ENCODE measurements at places on chromosomes 6 and 20.

DNA sequence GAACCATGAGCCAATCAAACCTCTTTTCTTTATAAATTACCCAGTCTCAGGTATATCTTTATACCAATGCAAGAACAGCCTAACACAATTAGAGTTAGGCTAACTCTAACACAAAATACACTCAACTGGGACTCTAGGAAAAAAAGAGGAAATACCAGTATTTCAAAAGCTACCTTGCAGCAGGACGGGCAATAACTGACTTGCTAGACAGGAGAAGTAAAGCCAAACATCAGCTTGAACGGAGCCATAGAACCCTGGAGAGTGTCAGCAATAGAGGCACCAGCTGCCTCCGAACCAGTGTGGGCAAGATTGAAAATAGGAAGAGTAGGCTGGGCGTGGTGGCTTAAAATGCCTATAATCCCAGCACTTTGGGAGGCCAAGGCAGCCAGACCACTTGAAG lies 162.0 kb upstream of the SOX4 start:
- DNase-seq = no peak

GRCh38 chr6:39407446-39407993 lies 85.0 kb upstream of the KCNK16 start:
- no peak for DNase-seq

DNA sequence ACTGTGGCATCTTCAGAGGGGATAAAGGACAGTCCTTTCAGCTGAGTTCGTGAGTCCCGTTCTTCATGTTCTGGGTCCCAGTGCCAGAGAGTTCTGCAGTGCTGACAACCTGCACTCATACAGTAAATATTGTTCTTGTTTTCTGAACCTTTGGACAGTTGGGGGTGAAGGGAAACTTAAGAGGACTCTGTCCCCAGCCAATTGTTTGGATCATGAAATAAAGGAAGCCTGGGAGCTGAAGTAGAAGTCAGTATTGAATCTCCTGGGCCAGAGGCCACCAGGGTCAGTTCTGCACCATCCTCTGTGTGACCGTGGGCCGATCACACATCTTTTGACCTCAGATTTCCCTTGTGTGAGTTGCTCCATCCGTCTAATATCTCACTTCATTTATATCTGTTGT lies 3.2 kb downstream of the SLC2A12 start:
- DNase-seq = no peak

DNA sequence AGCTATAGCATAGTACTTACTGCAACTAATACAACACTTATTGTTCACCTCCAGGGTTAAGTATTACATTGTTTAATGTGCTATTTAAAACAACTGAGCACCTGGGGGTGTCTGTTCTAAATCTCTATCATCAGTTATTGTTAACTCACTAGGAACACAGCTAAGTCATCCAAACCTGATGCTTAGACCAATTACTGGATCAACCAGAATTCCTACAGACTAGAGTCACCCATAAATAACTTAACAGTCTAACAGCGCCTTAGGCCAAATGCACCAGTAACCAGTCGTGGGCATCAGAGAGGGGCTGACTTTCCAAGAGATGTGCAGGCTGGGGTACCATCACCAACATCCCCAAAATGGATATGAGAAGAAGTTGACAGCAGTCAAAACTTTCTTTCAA lies 110.7 kb downstream of the ADTRP start:
- DNase-seq = no peak

GRCh38 chr20:11248687-11249638 lies 575.2 kb upstream of the JAG1 start:
- DNase-seq = no peak

- DNase-seq = no peak
Measured at GRCh38 chr6:118932421-118932820, 2.5 kb downstream of the MCM9 start.

DNA sequence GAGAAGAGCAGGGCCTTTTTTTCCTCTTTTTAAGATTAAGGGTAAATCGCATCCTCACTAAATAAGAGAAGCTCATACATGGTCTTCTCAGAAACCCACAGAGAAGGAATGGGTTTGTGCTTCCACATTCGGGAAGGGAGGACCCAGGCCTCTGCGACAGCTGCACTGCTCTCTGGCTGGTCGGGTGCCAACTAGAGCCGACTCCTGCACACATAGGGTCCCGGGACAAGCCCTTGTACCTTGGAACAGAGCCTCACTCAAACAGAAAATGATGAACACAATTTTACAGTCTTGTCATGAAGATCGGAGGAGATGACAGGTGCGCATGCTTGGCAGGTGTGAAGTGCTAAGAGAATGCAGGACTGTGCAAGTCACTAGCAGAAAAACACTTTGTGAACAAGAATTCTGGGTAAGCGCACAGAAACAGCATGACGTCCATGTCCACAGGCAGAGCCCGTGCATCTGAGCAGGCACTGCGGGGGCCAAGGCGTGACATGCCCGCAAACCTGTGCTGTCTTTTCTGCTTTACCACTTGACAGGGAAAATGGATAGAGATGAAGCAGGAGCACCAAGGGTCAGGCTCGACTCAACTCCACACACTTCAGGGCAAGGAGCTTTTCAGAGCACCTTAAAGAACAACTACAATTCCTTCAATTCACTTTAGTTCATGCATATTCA lies 101.0 kb upstream of the MPC1 start:
- DNase-seq = no peak

GRCh38 chr6:23269436-23269835 lies 700.1 kb downstream of the HDGFL1 start:
- DNase-seq = no peak

DNA sequence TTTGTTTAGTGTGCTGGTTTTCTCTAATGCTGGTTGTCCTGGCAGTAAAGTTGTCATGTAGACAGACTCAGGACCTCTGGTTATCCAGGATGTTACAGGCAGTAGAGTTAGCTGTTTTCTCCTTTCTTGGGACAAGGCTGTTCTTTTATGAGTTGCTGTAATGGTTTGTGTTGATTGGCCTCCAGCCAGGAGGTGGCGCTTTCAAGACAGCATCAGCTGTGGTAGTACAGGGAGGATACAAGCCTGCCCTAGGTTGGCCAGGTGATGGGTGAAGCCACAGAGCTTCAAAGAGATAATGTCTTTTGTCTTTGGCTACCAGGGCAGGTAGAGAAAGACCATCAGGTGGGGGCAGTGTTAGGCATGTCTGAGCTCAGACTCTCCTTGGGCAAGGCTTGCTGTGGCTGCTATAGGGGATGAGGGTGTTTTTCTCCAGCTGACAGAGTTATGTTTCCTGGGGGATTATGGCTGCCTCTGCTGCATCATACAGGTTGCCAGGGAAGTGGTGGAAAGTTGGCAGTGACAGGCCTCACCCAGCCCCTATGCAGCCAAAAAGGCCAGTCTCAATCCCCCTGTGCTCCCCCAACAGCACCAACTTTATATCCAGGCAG lies 127.2 kb upstream of the TAB2 start:
- no peak for DNase-seq
